CD14-positive monocyte (primary cell): ENCODE measurements at places on chromosomes 7 and 10. TPM values are rescaled to one million over a fixed set of nuclear protein-coding genes. Genes with fewer than 3 reads are reported as not detected.

DNA sequence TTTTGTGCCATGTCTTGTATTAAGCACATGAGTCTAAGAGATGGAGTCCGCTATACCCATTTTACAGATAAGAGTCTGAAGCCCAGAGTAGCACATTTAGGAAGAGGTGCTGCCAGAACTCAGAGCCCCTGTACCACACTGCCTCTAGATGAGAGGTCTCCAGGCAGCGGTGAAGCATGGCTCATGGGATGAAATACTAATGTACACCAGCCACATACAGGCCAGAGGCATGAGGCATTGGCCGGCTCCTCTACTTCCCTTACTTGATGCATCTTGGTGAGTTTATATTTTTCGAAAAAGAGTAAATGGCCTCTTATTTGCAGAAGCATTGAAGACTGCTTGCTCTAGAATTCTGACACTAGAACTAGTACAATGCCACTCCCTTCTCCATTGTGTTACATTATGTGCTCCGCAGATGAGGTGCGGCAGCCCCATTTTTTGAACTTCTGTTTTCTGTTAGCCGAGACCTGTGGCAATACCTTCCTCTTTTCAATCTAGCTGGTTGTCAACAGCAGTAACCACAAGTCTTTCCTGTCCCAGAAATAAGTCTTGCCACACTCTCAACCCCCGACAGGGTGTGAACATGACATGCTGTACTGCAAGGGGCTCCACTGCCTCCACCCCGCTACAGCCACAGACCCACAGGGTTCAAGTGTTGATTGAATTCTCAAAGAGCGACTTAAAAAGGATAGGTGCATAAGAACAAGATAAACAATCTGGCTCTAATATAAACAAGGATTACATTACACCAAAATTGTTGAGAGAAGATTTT, 145.3 kb downstream of the CELF2 start:
- no peaks in the 10 kb centered on the region for H3K27me3 ChIP-seq
- peaks cover 61% of the 10 kb centered on the region for H3K4me1 ChIP-seq
- peak overlapping the region; percentile 94 for H3K4me3 ChIP-seq
- peak overlapping the region; percentile 91 for H3K27ac ChIP-seq

DNA sequence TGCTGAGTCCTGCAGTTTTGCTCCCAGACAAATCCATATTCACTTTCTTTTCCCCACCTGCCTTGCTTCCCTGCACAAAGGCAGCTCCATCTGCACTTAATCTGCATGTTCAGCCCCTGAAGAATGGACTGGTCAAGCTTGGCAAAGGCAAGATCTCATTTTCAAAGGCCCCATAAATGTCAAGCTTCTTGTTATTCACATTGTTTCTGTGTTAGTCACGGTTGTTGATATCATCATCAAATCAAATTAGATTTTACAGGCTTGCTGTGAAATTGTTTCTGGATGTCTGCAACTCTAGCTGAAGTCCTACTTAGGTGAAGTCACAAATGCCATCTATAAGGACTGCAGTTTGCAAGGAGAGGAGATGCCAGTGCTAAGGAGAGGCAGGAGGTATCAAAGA, 91.0 kb downstream of the GPAM start:
- no peak overlapping the region for H3K4me3 ChIP-seq
- DNase-seq, result no peak
- no peaks in the 10 kb centered on the region for H3K36me3 ChIP-seq
- no peak overlapping the region for H3K27ac ChIP-seq

DNA sequence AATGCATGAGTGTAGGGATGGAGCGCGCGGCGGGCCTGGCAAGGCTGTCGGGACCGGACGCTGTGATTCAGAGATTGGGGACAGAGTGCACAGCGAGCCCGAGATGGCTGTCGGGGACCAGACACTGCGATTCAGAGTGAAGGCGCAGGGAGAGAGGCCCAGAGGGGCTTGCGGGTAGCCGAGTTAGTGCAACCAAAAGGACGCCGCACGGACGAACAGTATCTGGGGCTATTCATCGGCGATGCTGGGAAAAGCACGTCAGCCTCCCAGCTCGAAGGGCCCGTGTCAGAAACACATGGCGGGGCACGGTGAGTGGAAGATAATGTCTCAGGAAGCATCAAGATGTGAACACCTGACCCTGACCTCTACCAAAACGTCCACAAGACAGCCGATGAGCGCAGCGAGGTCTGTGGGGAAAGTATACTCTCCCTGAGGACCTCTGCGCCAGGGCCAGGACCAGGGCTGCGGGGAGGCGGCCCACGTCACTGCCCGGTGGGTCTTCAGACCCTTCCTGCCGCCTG, 215.8 kb downstream of the ZMYND11 start:
- no peaks in the 10 kb centered on the region for H3K36me3 ChIP-seq
- DNase-seq, result no peak
- H3K4me1 ChIP-seq, result no peaks in the 10 kb centered on the region
- no peak overlapping the region for H3K4me3 ChIP-seq
- H3K27me3 ChIP-seq, result no peaks in the 10 kb centered on the region

Gene ELAPOR2
- polyA plus RNA-seq, result 0.03 and 0.07 TPM in 2 replicates
